MM.1S (cell line): ENCODE measurements at places on chromosomes 16 and 17.

DNA sequence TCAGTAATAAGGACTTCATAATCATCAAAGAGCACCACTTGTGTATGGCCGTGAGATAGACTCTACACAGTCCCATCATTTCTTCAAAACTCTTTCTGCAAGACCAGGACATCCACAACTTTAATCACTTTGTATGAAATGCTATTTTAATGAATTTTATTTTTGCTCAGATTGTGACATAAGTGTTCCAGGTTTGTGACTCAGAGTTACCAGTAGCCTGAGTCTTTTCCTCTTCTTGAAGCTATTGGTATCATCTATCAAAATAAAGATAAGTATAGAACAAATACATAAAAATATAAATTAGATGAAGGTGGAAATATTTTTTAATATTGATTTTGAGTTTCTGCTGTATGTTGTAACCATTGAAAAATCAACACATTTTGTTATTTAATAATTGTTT is 16.6 kb upstream of the VWA3A start:
- H3K4me1 ChIP-seq, result no peaks in the 10 kb centered on the region
- H3K4me3 ChIP-seq, result no peak overlapping the region
- no peak for DNase-seq
- H3K36me3 ChIP-seq, result no peaks in the 10 kb centered on the region

GRCh38 chr17:79933863-79934652 is 94.8 kb upstream of the CBX4 start:
- no peaks in the 10 kb centered on the region for H3K36me3 ChIP-seq
- DNase-seq, result no peak
- no peak overlapping the region for H3K4me3 ChIP-seq
- H3K27me3 ChIP-seq, result peaks cover 98% of the 10 kb centered on the region
- H3K27ac ChIP-seq, result no peak overlapping the region

DNA sequence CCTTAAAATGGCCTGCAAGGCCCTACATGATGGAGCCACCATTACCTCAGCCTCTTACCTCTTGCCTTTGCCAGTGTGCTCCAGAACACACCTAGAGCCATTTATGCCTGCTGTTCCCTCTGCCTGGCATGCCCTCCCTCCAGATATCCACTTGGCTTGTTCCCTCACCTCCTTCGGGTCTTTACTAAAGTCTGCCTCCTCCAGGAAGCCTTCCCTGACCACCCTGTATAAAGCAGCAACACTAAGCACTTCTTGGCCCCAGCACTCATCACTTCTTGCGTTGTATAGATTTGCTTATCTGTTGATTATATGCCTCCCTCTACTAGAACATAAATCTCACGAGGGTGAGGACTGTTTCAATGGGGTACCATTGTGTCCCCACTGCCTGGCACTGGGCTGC is 25.3 kb downstream of the ANKRD40 start:
- H3K4me3 ChIP-seq, result no peak overlapping the region
- H3K36me3 ChIP-seq, result no peaks in the 10 kb centered on the region
- no peak for DNase-seq
- H3K4me1 ChIP-seq, result no peaks in the 10 kb centered on the region

GRCh38 chr16:15703029-15703736 is 53.1 kb downstream of the NDE1 start:
- no peak overlapping the region for H3K27ac ChIP-seq
- H3K4me1 ChIP-seq, result no peaks in the 10 kb centered on the region
- H3K36me3 ChIP-seq, result peaks cover 3% of the 10 kb centered on the region
- DNase-seq, result no peak
- H3K4me3 ChIP-seq, result no peak overlapping the region
- H3K27me3 ChIP-seq, result no peaks in the 10 kb centered on the region

DNA sequence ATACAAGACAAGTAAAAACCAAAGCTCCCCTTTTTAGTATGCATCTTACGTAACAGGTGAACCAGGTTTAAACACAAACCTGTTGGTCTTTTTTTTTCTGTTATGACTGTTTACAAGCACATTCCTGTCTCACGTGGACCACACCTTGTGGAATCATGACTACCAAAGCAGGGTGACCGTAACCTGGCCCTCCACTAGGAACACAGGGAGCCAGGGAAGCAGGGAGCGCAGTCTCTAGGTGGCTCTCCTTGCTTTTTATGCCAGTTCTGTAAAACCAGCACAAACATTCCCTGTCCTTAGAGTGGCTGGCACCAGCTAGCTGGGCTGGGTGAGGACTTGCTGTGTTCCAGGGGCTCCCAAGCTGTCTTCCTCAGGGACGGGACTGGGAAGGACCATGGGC is 44.1 kb downstream of the DDX19A start:
- H3K27ac ChIP-seq, result no peak overlapping the region
- H3K4me3 ChIP-seq, result no peak overlapping the region
- no peak for DNase-seq
- no peaks in the 10 kb centered on the region for H3K36me3 ChIP-seq
- H3K27me3 ChIP-seq, result no peaks in the 10 kb centered on the region
- H3K4me1 ChIP-seq, result no peaks in the 10 kb centered on the region

DNA sequence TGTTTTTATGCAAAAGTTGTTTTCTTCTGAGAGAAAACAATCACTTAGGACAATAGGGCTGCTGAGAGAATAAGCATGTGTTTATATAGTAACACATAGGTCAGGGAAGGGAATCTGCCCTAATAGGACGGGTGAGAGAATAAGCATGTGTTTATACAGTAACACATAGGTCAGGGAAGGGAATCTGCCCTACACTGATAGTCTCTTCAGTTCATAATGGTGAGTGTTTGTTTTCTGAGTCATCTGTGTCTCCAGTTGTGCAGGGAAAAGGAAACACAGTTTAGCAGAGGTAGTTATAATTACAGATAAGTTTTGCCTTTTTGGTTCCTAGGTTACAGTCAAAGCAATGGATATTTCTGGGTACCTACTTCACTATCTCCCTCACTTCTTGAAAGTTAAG is 252.3 kb upstream of the CA10 start:
- no peak for DNase-seq
- H3K27ac ChIP-seq, result no peak overlapping the region
- H3K4me3 ChIP-seq, result no peak overlapping the region
- no peaks in the 10 kb centered on the region for H3K4me1 ChIP-seq

DNA sequence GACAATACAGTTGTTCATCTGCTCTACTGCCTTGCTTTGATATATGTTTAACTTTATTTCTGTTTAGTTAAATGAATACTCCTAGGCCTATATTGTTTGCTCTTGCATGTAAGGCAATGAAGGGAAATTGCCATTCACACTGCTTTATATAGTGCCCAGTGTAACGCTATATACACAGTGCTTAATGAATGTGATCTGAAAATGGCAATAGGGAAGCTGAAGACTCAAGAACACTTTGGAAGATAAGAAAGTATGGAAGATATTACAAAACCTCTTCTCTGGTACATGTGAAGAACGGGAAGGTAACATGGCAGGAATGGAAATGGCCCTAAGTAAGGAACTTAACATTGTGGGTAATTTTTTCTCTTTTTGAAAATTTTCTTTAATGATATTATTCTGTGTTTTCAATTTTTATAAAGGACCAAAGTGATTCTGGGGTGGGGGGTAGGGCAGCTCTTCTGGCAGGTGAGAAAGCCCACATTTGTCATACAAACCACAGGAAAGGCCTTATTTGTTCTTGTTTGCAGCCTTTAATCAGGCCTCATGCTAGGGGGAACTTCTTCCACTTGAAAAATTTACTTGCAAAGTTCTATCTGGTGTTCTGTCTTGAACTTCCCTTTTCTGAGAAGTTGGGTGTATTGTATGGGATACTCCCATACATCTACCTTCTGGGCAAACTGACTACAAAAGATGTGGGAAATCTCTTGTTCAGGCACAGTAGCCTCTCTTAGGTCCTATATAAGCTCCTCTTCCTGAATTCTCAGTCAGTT is 100.8 kb upstream of the CORO6 start:
- no peak for DNase-seq
- no peak overlapping the region for H3K4me3 ChIP-seq
- H3K36me3 ChIP-seq, result no peaks in the 10 kb centered on the region

DNA sequence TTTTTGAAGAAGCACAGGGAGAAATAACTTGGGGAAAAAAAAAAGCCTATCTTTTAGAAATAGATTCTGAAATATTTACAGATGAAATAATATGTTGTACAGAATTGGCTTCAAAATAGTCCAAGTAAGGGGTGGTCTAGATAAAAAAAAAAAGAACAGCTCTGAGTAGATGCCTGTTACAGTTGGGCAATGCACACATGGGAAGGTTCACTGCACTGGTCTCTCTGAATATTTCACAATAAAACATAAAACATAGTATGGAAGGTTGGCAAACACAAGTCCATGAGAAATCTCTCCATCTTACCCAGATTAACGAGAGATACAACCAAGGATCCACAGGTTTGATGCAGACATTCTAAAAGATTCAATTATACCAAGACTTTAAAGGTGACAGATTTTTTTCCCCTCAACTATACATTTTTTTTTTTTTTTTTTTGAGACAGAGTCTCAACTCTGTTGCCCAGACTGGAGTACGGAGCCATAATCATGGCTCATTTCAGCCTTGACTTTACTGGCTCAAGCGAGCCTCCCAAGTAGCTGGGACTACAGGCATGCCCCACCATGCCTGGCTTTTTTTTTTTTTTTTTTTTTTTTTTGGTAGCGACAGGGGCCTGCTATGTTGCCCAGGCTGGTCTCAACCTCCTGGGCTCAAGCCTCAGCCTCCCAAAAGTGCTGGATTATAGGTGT is 58.0 kb downstream of the KANSL1 start:
- 0 out of 2 replicates have a peak, but pooled peaks cover 5% of the 10 kb centered on the region for H3K4me1 ChIP-seq
- H3K4me3 ChIP-seq, result no peak overlapping the region
- H3K27me3 ChIP-seq, result no peaks in the 10 kb centered on the region
- no peak for DNase-seq
- no peak overlapping the region for H3K27ac ChIP-seq

- no peak for DNase-seq
- no peaks in the 10 kb centered on the region for H3K36me3 ChIP-seq
- H3K27ac ChIP-seq, result no peak overlapping the region
- no peaks in the 10 kb centered on the region for H3K27me3 ChIP-seq
- H3K4me3 ChIP-seq, result no peak overlapping the region
Observed at GRCh38 chr17:38510421-38511149, 82.3 kb downstream of the ARHGAP23 start.

- H3K4me3 ChIP-seq, result no peak overlapping the region
- H3K27me3 ChIP-seq, result no peaks in the 10 kb centered on the region
- H3K27ac ChIP-seq, result no peak overlapping the region
- H3K36me3 ChIP-seq, result no peaks in the 10 kb centered on the region
- no peak for DNase-seq
- no peaks in the 10 kb centered on the region for H3K4me1 ChIP-seq
Observed at GRCh38 chr16:78932355-78932943, 668.1 kb downstream of the MAF start.

DNA sequence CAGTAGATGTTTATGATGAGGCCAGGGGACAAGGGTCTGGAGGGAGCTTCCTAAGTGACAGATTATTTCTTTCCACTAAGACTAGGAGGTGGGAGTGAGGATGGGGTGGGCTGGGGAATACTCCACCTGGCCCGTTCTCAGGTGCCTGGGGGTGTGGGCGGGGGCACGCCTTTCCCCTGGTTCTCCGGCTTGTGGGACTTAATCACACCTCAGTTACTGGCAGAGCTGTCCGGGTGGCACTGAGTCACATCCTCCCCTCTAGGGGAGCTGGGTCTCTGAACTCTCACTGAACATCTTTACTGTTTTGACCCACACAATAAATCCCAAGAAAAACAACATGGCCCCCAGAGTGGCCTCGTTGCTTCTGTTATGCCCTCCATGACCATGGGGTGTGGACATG is 332.8 kb downstream of the MAF start:
- H3K27ac ChIP-seq, result no peak overlapping the region
- H3K4me1 ChIP-seq, result no peaks in the 10 kb centered on the region
- H3K27me3 ChIP-seq, result no peaks in the 10 kb centered on the region

- H3K4me1 ChIP-seq, result peaks cover 12% of the 10 kb centered on the region; the same call in 1 of the 2 replicates
- peak overlapping the region; percentile 83; the same call in 1 of the 2 replicates for H3K27ac ChIP-seq
Observed at GRCh38 chr16:28821874-28822519, 802 bp upstream of the ATXN2L start.

DNA sequence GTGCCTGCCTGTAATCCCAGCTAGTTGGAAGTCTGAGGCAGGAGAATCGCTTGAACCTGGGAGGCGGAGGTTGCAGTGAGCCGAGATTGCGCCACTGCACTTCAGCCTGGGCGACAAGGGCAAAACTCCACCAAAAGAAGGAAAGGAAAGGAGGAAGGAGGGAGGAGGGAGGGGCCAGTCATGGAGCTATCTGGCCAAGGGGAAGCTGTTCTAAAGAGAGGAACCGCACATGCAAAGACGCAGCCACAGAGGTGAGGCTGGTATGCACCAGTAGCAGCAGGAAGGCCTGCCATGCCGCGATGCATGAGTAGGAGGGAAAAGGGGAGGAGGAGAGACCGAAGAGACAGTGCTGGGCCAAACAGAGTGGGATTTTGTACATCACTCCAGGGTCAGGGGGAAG is 35.9 kb downstream of the HSBP1 start:
- no peaks in the 10 kb centered on the region for H3K36me3 ChIP-seq
- no peak overlapping the region for H3K4me3 ChIP-seq
- H3K4me1 ChIP-seq, result no peaks in the 10 kb centered on the region
- no peak overlapping the region for H3K27ac ChIP-seq
- H3K27me3 ChIP-seq, result no peaks in the 10 kb centered on the region

DNA sequence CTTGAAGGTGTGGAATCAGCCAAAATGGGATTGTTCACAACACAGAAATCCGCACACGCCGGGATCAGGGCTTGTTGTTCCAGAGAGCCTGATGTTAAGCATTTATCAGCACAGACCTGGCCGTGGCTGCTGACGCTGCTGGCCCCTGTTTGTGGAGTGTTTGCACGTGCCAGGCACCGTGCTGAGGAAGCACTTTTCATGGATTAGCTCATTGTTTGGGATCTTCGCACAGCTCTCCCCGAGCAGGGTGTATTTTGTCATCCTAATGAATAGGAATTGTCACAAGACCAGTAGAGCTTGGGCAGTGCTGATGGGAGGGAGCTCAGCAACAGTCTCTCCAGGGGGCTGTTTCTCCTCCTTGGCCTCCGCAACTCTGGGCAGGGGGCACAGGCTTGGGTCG is 160.4 kb upstream of the PLCG2 start:
- no peak overlapping the region for H3K27ac ChIP-seq
- no peak for DNase-seq
- no peaks in the 10 kb centered on the region for H3K36me3 ChIP-seq
- H3K4me3 ChIP-seq, result no peak overlapping the region

DNA sequence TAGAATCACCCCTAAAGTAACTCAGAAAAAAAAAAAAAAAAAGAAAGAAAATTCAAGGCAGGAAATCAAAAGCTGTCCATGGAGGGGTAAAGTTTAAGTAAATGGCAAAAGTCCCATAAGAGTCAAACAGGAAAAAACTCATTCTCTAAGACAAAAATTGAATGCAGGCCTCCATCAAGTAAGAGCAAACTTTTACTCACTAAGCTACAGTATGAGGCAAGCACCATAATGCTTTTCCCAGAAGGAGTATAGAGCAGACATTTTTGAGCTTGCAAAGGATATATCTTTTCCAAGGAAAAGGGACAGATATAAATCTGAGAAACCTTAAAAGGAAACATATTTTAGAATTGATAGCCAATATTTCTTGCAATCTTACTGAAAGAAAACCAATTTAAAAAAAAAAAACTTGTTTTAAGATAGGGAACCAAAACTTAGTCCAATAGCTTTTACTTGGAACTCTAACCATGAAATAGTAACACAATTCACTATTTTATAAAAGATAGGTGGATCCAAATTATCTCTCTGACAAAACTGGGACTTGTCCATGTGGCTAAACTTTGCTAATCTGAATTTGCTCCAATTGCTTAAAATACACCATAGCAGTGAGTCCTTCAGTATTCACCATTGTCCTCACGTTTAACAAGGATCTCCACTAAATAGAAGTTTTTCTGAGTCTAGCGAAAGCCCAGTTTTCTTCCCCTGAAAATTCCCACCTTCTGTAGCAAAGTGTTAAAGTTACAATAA is 99.8 kb downstream of the CDH11 start:
- H3K4me3 ChIP-seq, result no peak overlapping the region
- H3K27me3 ChIP-seq, result no peaks in the 10 kb centered on the region
- no peaks in the 10 kb centered on the region for H3K4me1 ChIP-seq
- no peak overlapping the region for H3K27ac ChIP-seq
